ENCODE measurements at places on chromosomes 3 and 15.
A peak's percentile ranks its signal among the peaks of the same experiment; 100 is the strongest.

GRCh38 chr3:126551121-126551838 lies 7.5 kb downstream of the C3orf22 start:
- DNase-seq = no peak

GRCh38 chr3:41126472-41126871 lies 72.8 kb upstream of the CTNNB1 start:
- DNase-seq = no peak

DNA sequence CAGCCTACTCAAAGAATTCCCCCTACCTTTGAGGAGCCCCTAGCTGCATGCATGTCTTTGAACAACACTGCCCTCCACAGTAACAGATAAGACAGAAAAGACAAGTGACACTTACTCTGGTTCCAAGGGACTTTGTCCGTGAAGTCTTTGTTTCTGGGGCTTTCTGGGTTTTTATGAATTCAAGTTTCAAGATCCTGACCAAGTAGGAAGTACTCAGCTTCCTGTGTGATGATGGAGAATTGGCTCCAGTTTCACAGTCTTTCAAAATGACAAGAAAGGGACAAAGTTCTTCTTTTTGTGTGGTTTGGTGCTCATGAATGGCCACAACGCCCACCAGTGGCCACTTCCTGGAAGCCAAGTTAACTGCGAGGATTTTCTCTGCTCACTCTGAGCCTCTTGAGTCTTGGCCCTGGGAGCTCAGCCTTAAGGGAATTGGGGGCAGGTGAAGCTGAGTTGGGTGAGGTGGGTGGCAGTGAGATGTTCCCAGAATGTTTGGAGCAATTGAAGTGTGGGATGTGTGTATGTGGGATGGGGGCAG lies at the start of gene CCR1:
Gene CCR1 (minus strand): TSS at position 147 of the 538 bp plus-strand sequence. CDS start 4,000 bp downstream, outside the sequence.
- DNase-seq = no peak

DNA sequence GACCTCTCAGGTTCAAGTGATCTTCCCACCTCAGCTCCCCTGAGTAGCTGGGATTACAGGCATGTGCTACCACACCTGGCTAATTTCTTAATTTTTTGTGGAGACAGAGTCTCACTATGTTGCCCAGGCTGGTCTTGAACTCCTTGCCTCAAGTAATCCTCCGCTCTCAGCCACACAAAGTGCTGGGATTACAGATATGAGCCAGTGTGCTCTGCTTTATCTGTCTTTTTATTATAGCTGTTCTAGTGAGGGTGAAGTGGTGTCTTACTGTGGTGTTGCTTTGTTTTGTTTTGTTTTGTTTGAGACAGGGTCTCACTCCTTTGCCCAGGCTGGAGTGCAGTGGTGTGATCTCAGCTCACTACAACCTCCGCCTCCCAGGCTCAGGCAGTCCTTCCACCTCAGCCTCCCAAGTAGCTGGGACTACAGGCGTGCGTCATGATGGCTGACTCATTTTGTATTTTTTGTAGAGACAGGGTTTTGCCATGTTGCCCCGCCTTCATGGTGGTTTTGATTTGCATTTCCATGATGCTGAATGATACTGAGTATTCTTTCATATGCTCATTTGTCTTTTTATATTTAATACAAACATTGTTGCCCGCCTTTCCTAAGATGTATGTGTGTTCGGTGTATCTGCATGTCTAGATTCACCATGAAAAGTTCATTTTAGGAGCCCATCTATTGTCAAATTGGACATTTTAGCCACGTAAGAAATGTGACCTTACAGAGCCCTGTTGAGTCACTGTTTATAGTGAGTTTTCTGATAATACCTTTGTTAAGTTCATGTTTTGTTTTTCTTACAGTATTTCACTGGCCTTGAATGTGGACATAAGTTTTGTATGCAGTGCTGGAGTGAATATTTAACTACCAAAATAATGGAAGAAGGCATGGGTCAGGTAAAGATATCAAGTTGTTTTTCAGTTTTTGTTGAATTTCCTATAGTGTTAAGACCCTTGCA lies 80.6 kb downstream of the ARIH1 start:
- no peak for DNase-seq

GRCh38 chr15:95175914-95176658 lies 944.7 kb downstream of the MCTP2 start:
- DNase-seq = no peak

GRCh38 chr3:136819392-136819730 lies 435 bp downstream of the SLC35G2 start:
- DNase-seq = peak; percentile 67

- no peak for DNase-seq
Measured at GRCh38 chr3:128388932-128389331, 77.8 kb downstream of the DNAJB8 start.

DNA sequence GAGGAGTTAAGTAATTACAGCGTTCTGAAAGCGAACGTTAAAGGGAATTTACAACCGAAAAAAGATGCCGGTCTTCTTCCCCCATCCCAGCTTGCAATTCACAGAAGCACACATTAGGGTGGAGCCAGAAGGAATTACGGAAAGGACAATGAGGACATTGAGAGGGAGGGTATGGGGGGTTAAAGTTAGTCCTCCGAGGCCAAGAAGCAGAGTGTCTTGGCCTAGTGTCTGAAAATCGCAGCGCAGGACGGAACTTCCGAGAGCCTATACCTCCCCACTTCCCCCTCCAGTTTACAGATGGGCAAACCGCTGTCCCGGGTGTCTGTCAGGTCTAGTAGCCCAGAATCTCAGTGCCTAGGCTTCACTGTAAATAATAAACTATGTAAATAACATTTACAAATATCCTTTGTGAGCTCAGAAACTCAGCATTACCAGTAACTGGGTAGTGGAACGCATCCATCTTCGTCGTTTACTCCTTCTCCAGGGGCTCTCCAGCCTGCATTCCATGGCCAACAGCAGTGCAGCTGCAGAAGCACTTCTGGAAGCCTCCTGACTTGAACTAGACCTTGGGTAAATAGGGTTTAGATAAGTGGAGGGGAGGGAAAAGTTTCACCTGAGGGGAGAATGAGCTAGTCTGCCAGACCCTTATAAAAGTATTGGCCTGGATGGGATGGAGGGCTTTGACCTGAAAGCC lies 922 bp downstream of the ADPRH start:
- DNase-seq = no peak

DNA sequence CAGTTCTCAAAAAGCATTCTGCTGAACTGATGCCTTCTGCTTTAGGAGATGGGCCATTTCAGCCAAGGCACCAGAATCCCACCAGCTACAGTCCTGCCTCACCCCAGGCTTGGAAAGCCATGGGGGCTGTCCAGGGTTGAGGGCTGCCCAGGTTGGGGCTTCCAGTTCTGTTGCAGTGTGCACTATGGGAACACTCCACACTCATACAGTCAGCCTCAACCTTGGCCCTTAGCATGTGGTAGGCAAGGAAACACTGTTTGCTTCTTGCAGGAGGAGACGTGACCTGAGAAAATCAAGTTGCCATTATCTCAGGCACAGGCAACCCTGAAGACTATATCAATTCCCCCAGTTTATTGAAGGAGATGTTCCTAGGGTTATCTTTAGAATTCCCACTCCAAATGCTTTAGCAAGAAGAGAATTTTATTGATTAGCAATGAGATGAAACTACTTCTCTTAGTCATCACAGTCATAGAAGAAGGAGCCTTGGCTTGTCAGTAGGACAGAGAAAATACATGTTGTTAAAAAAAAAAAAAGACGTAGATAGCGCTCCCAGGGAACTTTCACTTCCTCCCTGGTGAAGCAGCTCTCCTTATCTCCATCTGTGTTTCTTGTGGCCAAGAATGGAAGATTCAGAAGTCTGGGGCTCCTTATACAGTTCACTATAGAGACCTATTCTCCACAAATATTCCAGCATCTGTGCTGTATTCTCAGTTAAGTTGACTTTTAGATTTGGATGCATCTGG lies 38.3 kb upstream of the IL12A start:
- DNase-seq = no peak

- DNase-seq = no peak
Measured at GRCh38 chr3:61646851-61647525, 85.6 kb downstream of the PTPRG start.

Measured in RWPE1 (cell line).